NB4 (cell line): ENCODE measurements at places on chromosomes 2 and 18.

- DNase-seq, result no peak
These were observed 4.7 kb upstream of the KCNJ3 start for GRCh38 chr2:154693741-154694340.

DNA sequence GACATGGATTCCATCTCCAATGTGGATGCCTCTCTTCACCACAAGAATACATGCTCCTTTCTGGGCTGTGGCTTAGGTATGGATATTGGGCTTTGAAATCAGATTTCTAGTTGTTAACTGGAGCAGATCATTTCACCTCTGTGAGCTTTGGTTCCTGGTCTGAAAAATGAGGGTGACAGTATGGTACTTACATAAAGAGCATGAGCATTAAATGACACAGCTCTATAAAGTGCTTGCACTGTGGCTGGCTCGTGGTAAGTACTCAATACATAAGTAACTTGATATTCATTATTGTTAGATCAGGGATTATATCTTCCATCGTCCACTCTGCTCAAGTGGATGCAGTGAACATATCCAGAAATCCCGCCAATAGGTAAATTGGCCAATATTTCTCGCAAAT is 33.4 kb downstream of the ARHGAP25 start:
- DNase-seq, result no peak

DNA sequence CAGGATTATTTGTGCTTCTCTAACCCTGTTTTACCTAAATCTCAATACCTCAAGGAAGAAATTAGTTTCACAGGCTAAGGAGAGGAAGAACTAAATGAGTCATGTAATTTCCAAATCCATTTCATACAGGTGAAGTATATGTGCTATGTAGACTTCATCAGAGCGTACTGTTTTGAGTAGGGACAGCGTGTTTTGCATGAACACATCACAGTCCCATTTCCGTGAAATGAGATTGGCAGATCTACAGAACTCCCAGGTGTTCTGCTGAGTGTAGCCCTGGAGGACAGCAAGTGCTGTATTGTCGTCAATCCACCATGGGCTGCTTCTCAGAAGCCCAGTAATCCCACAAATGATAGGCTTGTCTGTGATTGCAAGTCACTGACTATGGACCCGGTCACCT is 97.7 kb downstream of the XRCC5 start:
- no peak for DNase-seq

GRCh38 chr18:8895987-8896619 is 190.7 kb downstream of the MTCL1 start:
- DNase-seq, result no peak

DNA sequence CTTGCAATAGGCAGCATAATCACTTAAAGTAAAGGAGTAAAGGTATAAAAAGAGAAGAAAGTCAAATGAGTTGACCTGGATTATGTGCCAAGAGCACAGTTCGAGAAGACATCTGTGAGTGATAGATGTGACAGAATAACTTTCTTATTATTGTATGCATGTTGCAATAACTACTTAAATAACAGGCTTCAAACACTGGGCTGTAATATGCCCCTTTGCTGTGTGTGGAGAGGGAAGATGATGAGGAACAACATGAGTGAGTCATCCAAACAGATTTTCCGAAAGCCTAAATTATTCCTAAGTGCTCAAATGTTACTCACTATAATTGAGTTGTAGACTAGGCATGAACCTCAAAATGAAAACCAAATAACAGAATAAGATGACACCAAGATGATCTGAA is 328.1 kb downstream of the EXOC6B start:
- DNase-seq, result no peak

DNA sequence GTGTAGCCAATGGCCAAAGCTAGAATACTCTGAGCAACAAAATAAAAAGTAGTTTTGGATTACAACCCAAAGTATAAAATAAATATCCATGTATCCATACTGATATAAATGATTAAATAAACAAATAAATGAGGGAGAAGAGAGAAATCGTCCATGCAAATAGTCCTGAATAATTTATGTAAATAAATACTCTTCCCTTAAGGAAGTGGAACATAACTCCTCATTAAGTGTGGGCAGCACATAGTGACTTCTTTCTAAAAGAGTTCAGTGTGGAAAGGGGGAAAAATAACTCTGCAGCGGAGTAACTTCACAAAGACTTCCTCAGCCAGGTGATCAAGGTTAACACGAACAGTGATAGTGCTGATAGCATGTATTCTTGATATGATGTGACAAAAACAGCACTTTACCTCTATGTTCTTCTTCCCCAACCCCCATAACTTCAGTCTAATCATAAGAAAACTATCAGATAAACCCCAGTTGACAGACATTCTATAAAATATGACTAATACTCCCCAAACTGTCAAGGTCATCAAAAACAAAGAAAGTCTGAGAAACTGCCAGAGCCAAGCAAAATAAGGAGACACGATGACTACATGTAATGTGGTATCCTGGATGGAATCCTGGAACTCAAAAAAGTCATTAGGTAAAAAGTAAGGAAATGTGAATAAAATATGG is 30.7 kb downstream of the METTL8 start:
- no peak for DNase-seq

- DNase-seq, result no peak
These were observed 52.4 kb upstream of the ATP8B1 start for GRCh38 chr18:57855551-57855950.

GRCh38 chr2:227311861-227312506 is 13.1 kb upstream of the MFF start:
- no peak for DNase-seq

DNA sequence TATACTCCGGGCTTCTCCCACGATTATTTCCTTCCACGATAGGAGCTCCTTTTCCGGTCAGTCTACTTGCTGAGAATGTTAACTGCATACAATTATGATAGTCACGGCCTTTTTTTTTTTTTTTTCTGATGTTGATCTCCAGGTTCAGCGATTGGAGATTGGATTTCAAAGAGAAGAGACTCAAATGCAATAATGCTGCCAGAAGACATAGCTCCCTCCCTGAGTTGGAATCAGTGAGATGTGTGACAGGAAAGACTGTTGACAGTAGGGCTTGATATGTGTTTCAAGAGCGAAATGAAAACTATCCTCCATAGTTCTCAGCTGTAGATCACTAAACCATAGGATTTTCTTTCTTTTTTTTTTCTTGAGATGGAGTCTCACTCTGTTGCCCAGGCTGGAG is 47.0 kb downstream of the NPPC start:
- DNase-seq, result no peak

GRCh38 chr2:176544557-176544956 is 275.3 kb downstream of the MTX2 start:
- no peak for DNase-seq

GRCh38 chr2:65175894-65176530 is 46.1 kb upstream of the RAB1A start:
- no peak for DNase-seq

GRCh38 chr2:21067859-21068537 is 24.1 kb upstream of the APOB start:
- DNase-seq, result no peak

GRCh38 chr2:136863468-136863867 is 98.1 kb downstream of the THSD7B start:
- DNase-seq, result no peak

DNA sequence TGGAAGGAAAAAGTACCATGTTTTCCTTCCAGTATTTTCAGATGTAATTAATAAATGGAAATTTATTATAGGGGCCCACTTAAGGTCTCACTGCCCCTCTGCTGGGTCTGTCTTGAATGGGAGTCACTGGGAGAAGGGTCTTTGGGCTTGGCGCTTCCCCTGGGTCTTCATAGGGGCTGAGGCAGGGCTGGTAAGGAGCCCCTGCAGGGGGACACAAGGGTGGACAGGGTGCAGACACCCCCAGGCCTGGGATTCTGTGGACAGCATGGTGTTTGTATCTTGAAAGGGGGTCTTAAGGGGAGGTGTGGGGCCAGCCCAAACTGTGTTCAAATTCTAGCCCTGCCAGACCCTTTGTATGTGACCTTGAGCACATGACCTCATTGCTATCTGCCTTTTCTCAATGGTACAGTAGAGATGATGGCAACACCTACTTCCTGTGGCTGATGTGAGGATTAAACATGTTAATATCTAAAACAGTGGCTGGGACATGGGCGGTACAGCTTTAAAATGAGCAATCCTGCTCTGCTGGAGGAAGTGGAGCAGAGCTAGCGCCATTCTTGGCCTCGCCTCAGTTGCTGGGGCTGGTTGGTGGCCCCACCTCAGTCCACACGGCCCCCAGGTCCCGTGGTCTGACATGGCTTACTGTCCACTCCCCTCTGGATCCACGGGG is 71.6 kb downstream of the GNAL start:
- DNase-seq, result no peak

GRCh38 chr2:68537809-68538208 is 70.4 kb downstream of the APLF start:
- peak; percentile 78 for DNase-seq

DNA sequence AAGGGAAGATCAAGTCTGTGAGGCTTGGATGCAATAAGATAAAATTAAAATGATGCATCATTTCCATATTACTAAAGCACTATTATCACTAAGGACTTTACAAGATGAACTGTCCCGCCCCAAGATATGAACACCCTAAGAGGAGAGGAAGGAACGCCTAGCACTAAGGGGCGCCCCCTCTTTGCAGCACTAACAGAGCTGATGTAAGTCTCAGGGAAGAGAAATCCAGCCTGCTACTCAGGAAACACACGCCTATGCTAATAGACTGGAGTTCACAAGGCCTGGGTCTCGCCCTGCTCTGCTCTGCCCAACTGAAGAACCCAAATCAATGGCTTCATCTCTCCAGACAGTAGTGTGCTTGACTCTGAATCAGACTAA is 6.1 kb downstream of the INO80C start:
- DNase-seq, result no peak

GRCh38 chr2:221262651-221263050 is 309.5 kb downstream of the EPHA4 start:
- no peak for DNase-seq

DNA sequence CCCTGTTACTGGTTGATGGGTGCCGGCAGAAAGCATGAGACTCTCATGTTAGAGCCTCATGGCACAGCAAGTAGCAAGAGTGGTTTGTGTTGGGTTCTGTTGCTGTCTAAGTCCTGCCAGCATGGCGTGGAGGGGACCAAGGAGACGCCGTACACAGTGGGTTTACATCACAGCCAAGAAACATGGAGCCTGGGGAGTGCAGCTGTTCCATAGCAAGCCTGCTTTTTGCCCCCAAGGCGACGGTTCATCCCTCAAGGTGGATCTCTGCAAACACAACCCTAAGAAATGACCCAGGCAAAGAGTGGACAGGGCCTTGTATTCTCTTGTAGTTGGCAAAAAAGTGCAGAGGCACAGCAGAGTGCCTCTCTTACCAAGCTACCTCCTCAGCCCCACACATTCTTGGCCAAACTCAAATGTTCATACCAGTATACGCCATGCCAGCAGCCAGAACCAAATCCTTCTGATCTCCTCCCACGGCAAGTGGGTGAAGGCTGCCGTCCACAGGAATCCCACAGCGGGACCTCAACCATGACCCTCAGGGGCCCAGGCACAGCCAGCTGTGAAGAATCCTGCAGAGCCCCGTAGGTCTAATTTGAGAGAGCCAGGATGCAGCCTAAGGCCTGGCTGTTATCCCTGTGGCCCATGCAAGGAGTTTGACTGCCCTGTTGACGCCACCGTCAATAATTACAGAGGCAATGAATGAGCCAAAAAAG is 19.0 kb downstream of the SNED1 start:
- DNase-seq, result no peak

DNA sequence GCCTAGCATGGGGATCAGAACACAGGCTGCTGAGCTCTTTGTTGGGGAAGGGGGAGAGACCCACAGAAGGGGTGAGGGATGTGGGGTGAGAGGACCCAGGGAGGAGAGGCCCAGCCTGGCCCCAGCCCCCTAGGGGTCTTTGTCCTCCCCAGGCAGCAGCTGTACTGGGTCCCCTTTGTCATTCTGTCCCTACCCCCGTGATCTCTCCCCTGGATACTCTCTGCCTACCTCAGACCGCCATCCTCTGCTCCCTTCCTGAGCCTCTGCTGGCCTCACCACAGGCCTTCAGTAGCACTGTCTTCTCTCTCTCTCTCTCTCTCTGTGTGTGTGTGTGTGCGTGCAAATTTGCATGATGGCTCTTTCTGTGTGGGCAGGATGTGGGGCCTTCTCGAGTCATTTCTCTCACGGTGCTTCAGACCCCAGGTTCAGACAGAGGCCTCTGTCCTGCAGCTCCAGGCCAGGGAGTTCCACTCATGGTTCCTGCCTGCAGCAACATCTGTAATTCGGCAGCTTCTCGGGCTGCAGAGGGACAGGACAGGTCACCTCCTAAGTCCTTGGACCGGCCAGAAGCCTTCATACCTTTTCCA is 1.4 kb downstream of the PSD4 start:
- DNase-seq, result peak; percentile 74

- DNase-seq, result no peak
These were observed 135.4 kb downstream of the L3MBTL4 start for GRCh38 chr18:6279308-6279707.

- no peak for DNase-seq
These were observed 167.7 kb downstream of the TXNL1 start for GRCh38 chr18:56470406-56471351.

DNA sequence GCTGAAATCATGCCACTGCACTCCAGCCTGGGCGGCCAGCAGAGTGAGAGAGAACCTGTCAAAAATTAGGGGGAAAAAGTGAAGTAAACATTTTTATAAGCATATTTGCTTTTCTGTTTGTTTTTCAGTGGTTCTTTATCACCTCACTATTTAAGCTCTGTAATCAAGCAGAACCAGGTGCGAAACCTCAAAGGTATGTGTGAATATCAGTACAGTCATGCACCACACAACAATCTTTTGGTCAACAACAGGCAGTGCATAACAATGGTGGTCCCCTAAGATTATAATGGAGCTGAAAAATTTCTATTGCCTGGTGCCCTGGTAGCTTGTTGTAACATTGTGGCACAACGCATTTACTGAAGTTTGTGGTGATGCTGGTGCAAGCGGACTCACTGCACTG is 167.4 kb upstream of the STON1 start:
- no peak for DNase-seq

DNA sequence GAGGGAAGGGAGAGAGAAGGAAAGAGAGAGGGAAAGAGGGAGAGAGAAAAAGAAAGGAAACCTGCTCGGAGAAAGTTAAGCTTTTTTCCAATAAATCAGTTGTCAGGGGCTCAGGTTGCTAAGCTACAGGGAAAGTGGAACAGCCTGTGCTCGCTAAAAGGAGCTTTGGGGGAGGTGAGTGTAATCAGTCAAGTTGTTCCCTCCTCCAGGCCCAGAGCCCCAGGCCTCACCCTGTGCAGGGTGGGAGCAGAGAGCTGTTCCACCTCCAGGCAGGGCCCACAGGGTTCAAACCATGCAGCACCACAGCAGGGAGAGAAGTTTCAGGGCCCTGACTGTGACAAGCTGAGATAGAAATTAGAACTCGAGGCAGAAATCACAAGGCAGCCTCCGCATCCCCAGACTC is 56.4 kb upstream of the PPP1CB start:
- no peak for DNase-seq
